Activated naive CD4-positive, alpha-beta T cell treated with anti-CD3 and anti-CD28 coated beads, Interleukin-2, amount 50 U/mL, for 16 hours (primary cell): ENCODE measurements at places on chromosomes 12 and 14.

- DNase-seq: no peak
Measured at GRCh38 chr12:45122768-45123380, 72.0 kb upstream of the DBX2 start.

GRCh38 chr12:131942671-131943070 is 7.1 kb upstream of the EP400 start:
- no peak for DNase-seq

DNA sequence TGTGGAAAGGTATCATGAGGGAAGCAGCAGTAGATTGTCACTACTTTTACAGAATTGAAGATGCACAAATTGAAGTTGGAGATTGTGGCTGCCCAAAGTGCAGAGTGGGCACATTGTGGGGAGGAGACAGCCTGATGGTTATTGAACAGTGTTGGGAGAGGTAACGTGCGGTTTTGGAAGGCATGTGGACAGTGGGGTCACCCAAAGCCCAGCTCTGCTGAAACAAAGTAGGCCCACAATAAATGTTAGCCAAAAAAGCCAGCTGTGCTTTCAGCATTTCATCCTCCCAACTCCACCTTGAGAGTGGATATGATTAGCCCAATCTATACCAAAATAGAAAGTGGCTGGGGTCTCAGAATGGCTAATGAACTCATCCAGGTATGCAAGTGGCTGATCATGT is 96.7 kb downstream of the TMX1 start:
- no peak for DNase-seq

DNA sequence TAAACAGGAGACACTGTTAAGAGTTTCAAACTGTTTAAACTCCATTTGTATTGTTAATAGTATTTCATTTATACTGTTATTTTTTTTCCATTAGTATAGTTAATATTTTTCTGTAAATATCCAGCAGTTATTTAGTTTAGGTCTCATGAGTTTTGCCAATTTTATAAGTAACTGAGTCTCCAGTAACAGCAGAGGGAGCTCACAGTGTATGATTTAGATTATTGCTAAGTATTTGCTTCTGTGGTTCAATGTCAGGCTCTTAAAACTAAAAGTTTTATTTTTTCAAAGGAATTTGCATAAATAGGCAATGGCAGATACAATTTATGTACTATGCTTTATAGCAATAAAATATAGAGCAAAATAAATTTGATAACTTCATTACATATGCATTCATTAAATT is 209.7 kb downstream of the ATXN7L3B start:
- DNase-seq: no peak

DNA sequence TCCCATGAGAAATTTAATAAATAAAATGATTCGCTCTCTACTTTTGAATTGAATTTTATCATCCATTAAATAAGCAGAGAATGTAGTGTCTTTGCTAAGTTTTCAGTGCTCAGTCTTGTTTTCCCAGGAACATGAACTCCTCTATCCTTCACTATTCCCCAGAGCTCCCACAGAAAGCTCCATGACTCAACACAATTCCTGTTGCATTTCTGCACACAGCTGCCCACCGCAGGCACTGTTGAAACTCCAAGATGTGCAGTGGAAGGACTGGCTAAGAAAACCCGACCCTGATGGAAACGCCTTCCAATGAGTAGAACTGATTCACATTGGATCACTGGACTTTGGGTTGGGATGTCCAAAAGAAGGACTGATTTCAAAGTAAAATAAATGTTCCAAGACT is 202.4 kb upstream of the AMIGO2 start:
- no peak for DNase-seq

GRCh38 chr12:85057370-85057963 is 21.3 kb downstream of the LRRIQ1 start:
- no peak for DNase-seq

DNA sequence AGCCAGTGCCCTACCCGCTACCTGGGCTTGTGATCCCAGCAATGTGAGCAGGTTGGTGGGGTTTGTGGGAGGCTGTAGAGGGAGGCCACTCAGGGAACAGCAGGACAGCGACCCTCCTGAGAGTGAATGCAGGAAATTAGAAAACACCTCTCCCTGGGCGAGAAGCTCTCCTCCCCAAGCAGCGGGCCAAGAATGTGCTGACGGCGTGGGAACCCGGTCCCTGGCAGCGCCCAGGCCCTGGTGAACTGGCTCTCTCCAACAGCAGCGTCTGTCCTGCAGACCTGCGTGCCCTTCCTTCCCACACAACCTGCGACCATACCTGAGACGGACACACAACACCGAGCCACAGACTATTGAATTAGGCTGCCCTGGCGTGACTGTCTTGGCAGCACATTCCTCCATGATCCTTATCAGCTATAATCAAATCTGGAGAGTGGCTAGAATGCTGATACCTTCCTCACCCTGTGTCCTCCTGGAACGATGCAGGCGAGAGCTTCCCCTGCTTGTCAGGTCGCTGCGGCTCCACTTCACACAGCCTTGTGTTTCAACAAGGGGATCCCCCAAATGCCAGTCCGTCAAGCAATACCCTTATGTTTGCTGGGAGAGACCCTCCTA is 114.8 kb upstream of the GSC start:
- DNase-seq: no peak
